ENCODE measurements at places on chromosomes 7 and 10.

DNA sequence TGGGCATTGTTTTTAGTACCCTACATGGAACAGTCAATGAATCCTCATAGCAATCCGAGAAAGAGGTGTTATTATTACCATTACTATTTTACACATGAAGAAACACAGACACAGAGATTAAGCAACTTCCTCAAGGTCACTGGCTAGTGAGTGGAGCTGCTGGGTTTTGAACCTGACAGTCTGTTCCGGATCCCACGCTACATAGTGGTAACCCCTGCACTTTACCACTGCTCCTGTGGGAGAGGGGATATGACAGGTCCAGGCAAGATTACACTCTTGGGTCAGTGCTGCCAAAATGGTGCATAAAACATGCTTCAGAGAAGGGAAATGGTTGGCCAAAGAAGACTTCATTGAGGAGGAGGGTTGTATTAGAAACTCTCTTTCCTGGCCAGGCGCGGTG lies 185.7 kb downstream of the XPNPEP1 start:
- ATAC-seq, result no peak

- ATAC-seq, result no peak
Measured at GRCh38 chr7:2666588-2667250, 21.3 kb upstream of the AMZ1 start.

DNA sequence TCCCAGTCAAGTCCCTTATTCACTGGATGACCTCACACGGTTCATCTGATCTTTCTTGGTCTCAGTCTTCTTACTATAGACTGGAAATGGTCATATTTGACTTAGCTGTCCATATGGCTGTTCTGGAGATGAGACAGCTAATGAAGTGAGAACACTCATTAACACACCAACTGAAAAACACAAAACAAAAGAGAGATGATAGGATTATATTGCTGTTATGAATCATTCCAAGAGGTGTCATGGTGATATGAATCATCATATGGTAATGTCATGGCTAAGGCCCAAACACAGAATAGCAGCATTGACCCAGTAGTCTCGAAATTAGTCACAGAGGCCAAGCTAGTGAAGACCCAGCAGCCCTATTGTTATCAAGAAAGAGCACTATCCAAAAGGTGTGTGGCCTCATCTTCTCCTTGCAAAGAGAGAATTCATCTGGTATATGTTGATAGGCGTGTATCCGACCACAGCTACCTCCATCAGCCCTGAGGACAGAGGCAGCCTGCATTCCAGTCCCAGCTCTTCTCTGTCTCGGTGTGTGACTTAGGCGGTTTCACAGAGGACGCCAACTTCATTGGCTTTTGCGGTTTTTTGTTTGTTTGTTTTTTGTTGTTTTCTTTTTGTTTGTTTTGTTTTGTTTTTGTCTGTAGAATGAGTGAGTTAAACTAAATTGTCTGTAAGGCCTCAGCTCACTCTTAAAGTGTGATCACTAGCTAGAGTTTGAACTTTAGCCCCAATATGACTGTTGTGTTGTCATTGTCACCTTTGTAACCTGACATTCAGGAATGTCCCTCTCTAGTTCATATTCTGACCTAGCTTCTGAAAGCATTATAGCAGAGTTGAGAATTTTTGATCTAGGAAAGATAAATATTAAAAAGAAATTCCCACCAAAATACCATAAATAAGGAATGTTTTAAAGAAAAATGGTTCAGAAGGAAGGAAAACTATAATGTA lies 97.4 kb upstream of the PDCD4 start:
- peak; percentile 92 for ATAC-seq

DNA sequence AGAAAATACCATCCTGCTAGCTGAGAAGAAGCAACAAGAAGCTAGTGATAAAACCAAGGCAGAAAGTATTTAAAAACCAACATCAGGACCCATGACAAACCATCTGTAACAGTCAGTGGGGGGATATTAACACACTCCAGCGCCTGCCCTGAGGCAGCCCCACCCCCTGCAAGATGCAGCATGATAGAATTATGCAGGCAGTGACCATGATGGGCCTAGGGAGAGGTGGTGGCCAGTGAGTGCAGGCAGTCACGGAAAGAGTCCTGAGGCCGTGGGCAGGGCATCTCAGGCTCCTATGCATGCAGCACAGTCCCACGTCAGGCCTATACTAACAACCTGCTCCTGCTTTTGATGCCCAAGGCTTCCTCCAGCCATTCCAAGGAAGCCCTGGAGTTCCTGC lies 686.9 kb downstream of the GRID1 start:
- no peak for ATAC-seq

DNA sequence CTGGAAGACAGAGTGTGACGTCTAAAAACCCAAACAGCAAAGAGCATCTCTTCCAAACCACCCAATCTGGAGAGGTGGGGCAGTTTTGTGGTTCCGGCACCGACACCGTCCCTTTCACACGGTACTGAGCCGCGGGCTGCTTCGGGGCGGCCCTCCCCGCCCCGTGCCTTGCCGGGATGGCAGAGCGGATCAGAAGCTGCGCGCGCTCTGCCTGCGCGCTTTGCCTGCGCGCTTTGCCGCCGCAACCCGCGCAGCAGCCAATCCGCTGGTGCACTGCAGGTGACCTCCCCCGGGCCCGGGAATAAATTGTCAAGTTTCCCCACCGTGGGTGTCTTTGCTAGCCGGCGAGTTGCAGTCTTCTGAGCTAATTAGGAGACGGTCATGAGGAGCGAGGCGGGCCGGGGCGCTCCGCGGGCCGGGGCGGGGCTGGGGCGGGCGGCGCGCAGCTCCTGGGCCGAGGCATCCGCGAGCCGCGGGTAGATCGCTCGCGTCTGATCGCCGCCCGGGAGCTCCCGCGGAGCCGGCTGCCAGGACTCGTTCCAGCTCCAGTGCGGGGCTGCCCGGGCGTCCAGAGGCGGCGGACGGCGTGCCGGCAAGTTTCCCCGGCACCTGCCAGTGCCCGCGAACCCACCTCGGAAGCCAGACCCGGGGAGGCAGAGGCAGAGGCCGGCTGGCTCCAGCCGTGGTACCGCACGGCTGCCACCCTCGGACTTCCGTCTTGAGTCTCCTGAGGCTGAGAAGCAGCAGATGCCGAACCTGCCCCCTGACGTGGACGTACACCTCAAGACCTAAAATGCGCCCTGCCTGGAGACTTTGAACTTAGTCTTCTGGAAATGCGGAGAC lies 536.0 kb upstream of the GALNT17 start:
- peak; percentile 40 for ATAC-seq

- no peak for ATAC-seq
Measured at GRCh38 chr10:86331861-86332260, 34.7 kb downstream of the GRID1 start.

- no peak for ATAC-seq
Measured at GRCh38 chr10:95324436-95325268, 33.8 kb upstream of the PDLIM1 start.

- ATAC-seq, result peak; percentile 49
Measured at GRCh38 chr7:142496545-142496991, 238.7 kb upstream of the PRSS58 start.

- no peak for ATAC-seq
Measured at GRCh38 chr10:122141821-122142640, 129.1 kb upstream of the BTBD16 start.

DNA sequence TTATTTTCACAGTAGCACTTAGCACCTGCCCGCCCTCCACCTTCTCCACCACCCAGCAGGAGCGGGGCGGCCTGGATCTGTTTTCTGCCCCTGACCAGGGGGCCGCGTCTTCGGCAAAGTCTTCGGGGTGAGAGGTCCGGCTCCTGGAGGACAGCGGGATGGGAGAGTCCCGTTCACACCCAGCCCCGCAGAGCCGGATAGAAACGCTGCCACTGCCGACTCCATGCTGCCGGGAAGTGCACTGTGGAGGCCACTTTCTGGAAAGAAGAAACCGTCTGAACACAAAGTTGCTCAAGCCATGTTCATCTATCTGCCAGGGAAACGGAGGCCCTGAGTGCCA lies 14.5 kb upstream of the ZNF273 start:
- peak; percentile 39 for ATAC-seq

DNA sequence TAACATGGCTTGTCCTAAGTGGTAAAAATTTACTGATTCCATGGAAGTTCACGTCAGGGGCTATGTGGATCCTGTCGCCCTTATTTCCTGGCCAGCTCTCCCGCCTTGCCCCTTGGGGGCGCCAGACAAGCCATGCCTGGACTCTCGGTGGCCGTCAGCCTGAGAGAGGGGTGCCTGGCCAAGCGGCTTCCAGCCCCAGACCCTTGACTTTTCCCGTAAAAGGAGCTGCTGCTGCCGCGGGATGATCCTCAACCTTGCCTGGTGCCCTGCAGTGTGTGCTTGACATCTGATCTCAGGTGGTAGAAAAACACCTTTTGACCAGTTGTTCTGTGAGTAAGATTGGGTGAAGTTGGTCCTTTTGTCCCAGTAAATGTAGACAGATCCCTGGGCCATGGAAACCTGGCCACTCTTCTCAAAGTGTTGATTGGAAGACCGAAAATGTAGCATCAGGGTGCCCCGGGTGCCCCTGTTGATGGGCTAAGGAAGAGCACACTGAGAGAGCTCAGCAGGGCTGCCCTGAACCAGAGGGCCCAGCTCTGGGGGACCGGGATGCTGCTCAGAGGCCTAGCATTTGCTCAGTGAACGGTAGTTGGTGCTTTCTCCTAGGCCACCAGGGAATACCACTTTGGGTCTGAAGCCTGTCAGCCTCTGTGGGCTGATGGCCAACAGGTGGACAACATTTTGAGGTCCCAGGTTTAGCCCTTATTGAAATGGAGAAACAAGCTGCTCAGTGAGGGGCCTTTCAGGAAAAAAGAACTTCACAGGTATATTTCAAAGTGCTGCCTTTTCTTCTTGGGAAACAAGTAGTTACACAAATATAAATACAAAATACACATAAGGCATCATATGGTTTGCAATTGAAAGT lies 162.5 kb downstream of the LRMDA start:
- no peak for ATAC-seq

- no peak for ATAC-seq
Measured at GRCh38 chr7:20264623-20265022, 47.4 kb upstream of the MACC1 start.

GRCh38 chr7:106021151-106022067 lies 58.3 kb downstream of the CDHR3 start:
- no peak for ATAC-seq

- ATAC-seq, result no peak
Measured at GRCh38 chr10:121121462-121121861, 270.3 kb downstream of the WDR11 start.

GRCh38 chr7:25940086-25940906 lies 211.7 kb upstream of the NFE2L3 start:
- ATAC-seq, result peak; percentile 69

DNA sequence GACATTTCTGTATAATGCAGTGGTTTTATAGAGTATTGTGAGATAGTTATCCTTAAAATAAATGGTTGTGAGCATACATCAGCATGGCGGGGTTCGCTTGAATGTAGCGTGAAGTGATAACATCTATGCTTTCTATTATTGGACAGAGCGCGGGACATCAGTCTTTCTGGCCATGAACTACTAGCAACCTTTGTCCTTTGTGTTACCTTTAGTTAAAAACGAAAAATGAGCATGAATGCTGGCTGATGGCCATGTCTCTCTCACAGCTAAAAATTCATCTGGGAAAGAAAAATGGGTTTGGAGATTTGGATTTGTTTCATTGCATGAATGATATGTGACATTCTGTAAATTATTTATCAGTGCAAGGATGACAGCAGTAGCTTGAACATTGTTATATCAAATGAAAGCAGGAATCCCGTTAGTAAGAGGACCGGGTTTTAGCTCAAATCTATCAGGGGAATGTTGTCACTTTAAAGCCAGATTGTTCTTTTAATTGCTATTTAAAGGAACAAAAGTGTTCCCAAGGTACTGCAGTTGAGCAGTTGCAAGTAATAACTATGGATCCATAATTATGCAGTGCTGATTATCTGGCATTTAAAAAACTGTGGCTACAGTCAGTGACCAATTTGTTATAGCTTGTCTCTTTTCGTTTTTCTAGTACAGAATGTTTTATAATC lies 131.0 kb downstream of the KAT6B start:
- ATAC-seq, result no peak

- no peak for ATAC-seq
Measured at GRCh38 chr7:85033263-85033662, 153.6 kb downstream of the SEMA3D start.
